ENCODE measurements at places on chromosomes 2 and 18.
A peak's percentile ranks its signal among the peaks of the same experiment; 100 is the strongest.

DNA sequence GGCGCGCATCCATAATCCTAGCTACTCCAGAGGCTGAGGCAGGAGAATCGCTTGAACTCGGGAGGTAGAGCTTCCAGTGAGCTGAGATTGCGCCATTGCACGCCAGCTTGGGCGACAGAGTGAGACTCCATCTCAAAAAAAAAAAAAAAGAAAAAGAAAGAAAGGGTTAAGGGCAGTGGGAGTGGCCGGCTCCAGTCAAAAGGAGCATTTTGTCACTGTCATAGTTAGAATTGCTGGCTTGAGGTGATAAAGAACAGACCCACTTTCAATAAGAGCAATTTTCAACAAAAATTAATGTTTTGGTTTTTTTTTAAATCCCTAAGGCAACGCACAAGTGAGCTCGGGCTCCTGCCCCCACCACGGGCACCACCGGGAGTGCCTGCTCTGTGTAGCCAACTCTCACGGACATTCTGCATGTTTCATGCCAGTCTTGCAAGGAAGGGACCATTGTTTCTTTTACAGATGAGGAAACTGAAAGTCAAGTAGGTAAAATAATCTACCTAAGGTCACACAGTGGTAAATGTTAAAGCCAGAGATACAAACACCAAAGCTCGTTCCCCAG, 8.5 kb downstream of the CIB4 start:
- no peak for DNase-seq

DNA sequence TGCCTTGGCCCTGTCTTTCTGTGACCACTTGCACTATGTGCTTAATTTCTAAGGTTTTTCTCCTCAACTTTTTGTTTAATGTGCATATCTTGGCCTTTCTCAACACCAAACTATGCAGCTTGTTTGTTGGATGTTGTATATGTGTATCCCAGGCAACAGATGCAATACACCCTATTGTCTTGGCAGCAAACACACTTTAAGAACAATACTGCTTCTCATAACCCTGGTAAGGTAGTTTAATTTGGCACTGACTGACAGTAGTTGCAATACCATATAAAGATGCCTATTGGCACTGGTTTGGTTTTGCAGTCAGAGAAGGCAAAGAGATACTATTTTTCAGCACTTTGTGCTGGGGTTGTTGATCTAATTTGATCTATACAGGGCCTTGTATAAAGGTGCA, 360.7 kb upstream of the CWC22 start:
- no peak for DNase-seq

DNA sequence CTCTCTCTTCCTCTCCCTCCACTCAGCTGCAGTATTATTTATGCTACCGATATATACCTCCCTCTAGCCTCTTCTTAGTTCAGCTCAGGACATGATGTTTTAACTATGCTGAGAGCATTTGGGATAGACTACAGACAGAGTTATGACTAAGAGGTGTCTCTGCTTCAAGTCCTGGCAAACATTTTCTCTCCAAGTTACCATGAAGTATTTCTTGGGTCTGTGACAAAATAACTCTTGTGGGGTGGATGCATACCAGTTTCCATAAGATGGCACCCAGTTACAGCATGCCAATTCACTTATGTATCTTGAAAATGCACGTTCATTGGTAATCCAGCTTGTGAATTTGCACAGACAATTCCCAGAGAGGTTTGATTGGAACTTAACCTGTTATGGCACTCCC, 737.6 kb downstream of the SLC4A3 start:
- no peak for DNase-seq

DNA sequence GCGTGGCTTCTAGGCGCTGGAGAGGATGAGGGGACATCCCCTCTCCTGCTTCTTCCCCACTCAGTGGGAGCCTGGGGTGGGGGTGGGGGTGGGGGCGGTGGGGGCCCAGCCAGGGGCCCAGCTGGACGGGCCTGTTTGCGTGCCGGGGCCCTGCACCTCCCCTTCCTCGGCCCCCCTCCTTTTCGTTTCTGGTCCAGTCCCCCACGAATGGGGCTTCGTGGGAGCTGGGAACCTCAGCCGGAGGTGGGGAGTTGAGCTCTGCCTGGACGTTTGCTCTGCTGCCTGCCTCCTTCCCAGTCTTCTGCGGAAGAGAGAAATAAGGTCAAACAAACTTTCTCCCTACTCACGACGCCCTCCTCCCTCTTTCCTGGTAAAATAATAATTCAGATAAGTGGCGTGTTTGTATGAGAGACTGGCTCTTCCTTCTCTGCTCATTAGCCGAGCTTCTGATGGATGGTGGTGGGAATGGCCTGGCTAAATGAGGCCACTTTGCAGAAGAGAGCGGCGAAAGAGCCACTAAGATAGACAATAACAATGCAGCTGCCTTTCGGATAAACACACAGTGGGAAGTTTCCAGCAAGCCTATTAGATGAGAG, 782 bp downstream of the MTA3 start:
- DNase-seq = peak; percentile 37

DNA sequence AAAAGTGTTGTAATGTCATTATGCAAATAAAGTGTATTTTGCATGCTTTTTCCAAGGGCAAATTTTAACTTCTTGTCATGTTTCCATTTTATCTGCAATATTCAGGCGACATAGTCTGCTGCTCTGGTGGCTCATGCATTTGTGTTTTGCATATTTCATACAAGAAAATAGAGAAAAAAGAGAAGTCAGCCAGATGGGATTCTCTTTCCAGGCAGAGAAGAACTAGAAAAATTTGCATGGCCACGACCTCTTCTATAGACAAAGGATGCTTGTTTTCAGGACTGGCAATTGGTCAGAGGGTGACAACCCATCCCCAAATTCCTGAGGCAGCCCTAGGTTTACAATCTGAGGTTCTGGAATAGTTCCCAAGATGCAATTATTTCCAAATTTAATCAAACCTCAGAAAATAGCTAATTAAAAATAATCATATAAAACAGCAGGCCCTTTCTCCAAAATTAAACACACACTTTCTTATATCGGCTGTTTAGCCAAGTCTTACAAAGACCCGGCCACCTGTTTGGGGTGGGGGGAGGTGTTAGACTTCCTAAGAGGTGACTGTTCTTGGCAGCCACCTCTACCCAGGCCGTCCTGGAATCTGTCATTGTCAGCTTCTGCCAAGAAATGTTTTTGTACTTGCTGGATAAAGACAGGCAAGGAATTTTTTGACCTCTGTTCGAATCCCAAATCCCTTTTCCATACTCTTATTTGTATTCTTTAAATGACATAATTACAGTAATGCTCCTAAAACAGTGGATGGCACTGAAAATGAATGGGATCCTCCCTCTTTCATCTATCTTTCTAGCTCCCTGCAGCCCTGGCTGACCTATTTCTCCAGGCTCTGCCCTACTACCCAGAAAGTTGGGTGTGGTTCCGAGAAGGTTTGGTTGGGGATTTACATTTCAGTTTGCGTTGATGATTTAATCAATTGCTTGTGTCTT, 20.8 kb upstream of the SOS1 start:
- DNase-seq = no peak

DNA sequence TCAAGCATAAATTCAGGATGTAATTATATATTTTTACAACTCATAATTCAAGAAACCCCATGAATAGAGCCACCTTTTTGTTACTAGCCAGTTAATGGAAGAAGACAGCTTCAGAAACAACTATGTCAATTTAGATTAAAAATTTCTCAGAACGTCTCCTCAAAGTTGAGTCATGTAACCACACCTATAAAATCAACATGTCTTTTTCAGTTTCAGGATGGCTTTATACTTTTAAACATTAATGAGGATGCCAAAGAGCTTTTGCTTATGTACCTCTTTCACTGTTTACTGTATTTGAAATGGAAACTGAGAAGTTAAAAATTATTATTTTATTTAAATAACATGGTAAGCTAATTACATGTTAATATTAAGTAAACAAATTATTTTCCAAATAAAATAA, 280.1 kb downstream of the PTH2R start:
- DNase-seq = no peak

GRCh38 chr18:46531482-46531881, 125.5 kb downstream of the LOXHD1 start:
- DNase-seq = peak; percentile 14

GRCh38 chr2:11744631-11745394, 1.6 kb upstream of the LPIN1 start:
- no peak for DNase-seq

DNA sequence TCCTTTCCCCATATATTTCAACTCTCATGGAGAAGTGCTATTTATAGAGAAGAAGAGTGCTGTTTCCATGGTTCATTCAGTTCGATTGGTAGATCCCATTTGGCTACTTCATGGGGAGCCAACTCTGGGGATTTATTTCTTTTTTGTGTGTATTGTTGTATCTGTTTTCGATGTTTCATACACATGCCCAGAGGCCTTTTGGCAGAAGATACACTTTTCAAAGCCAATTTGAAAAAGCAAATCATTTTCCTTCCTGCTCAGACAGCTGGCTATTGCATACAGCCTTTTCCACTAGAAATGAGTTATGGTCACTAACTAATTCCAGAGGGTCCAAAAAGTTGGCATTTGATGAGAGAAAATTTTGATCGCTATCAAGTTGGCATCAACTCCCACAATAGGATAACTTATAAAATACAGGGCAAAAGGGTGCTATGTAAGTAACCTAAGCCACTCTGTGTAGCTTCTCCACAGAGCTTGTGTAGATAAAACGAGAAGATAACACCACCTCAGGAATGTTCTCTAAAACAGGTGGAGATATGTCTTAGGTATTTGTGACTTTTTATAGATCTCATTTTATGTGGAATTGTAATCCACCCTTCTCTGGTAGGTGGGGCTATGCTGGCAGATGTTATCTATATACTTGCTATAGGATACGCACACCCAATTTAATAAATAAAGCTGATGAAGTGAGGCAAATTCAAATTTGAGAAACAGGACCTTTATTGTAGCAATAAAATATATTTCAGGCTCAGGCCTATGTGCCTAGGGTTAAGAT, 798.5 kb downstream of the SATB2 start:
- DNase-seq = no peak

DNA sequence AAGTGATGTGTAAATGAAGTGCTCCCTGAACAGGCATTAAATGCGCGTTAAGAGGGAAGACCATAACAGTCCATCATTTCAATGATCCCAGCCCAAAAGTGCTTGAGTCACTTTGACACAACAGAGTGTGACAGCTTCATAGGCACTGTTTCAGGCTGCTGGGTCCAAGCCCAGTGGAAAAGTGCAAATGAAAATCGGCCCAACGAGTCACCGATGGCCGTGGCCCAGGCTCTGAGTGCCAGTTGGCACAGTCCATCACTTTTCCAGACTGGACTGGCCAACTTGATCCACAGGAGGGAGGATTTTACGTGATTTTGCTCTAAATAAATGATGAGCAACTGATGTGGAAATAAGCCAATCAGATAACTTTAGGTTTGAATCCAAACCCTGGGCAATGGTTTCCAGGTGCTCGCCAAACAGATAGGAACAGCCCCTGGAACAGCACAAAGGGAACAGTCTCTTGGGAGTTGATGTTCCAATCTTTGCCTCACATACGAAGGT, 114.0 kb downstream of the SP3 start:
- no peak for DNase-seq

- no peak for DNase-seq
Measured at GRCh38 chr2:232486558-232487384, 863 bp downstream of the ECEL1 start.

- DNase-seq = no peak
Measured at GRCh38 chr2:165164201-165164600, 39.6 kb downstream of the SCN3A start.

GRCh38 chr2:63056107-63057050, 5.7 kb downstream of the OTX1 start:
- DNase-seq = no peak

DNA sequence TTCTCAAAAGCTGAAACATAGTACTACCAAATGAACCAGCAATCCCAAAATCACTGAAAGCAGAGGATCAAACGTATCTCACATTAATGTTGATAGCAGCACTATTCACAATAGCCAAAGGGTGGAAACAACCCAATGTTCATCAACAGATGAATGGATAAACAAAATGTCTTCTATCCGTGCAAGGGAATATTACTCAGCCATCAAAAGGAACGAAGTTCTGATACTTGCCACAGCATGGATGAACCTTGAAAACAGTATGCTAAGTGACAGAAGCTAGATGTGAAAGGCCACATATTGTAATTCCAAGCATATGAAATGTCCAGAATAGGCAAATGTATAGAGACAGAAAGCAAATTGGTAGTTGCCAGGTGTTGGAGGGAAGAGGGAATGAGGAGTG, 57.0 kb upstream of the CHMP1B start:
- no peak for DNase-seq

GRCh38 chr2:38661306-38661705, 4.6 kb upstream of the GALM start:
- DNase-seq = no peak

- no peak for DNase-seq
Measured at GRCh38 chr18:4125224-4125623, 329.9 kb downstream of the DLGAP1 start.
